ENCODE measurements at places on chromosomes 13 and 19. TPM values are rescaled to one million over a fixed set of nuclear protein-coding genes. Genes with fewer than 3 reads are reported as not detected.

The SPRED3 gene
- 1.5 TPM for polyA plus RNA-seq

The C19orf85 gene
- polyA plus RNA-seq: not detected

The ZNF415 gene
- polyA plus RNA-seq: 24.5 TPM

The CCDC8 gene
- 62.1 TPM for polyA plus RNA-seq

The ZNF486 gene
- polyA plus RNA-seq: 24.0 TPM

The ATP4B gene
- 0.44 TPM for polyA plus RNA-seq

The ZFP14 gene
- 14.3 TPM for polyA plus RNA-seq

The ZNF586 gene
- polyA plus RNA-seq: 17.8 TPM

The MEGF8 gene
- 43.8 TPM for polyA plus RNA-seq

The LILRA1 gene
- 0.53 TPM for polyA plus RNA-seq

The PNMA8B gene
- 3.5 TPM for polyA plus RNA-seq

The TRMT1 gene
- 43.9 TPM for polyA plus RNA-seq

The TSC22D1 gene
- polyA plus RNA-seq: 202 TPM

The GPC6 gene
- polyA plus RNA-seq: 55.3 TPM

The SIGLEC7 gene
- polyA plus RNA-seq: 0.36 TPM

The ATP12A gene
- polyA plus RNA-seq: 27.2 TPM

The ZMYM5 gene
- polyA plus RNA-seq: 16.0 TPM

The WASF3 gene
- polyA plus RNA-seq: 41.4 TPM

The CACNG7 gene
- polyA plus RNA-seq: 0.36 TPM

The ZNF264 gene
- polyA plus RNA-seq: 16.6 TPM

The TSPAN16 gene
- not detected for polyA plus RNA-seq

The ZNF565 gene
- 8.5 TPM for polyA plus RNA-seq

The RXFP2 gene
- polyA plus RNA-seq: 1.3 TPM

The NUDT19 gene
- 11.5 TPM for polyA plus RNA-seq

The KLHL1 gene
- polyA plus RNA-seq: 1.1 TPM

The MCEMP1 gene
- polyA plus RNA-seq: 0.53 TPM

The ZSWIM9 gene
- 11.4 TPM for polyA plus RNA-seq

The CABP5 gene
- not detected for polyA plus RNA-seq

The PRODH2 gene
- polyA plus RNA-seq: 41.4 TPM

The ACTMAP gene
- polyA plus RNA-seq: 19.7 TPM

The KRTDAP gene
- 1.6 TPM for polyA plus RNA-seq

The TICAM1 gene
- 7.3 TPM for polyA plus RNA-seq

The ZNF439 gene
- 25.6 TPM for polyA plus RNA-seq

The RFPL4AL1 gene
- polyA plus RNA-seq: not detected

The TYROBP gene
- 14.6 TPM for polyA plus RNA-seq

The OR7C1 gene
- polyA plus RNA-seq: 0.11 TPM

The PGLYRP2 gene
- not detected for polyA plus RNA-seq

The ZNF324B gene
- polyA plus RNA-seq: 7.6 TPM

The CGB8 gene
- polyA plus RNA-seq: not detected

The PEG3 gene
- 74.9 TPM for polyA plus RNA-seq

All from renal pelvis (tissue), 12 donors.